Left lung (tissue), 14 donors: ENCODE measurements at places on chromosomes 7 and 10. TPM values are rescaled to one million over a fixed set of nuclear protein-coding genes. Genes with fewer than 3 reads are reported as not detected.
A peak's percentile ranks its signal among the peaks of the same experiment; 100 is the strongest.

DNA sequence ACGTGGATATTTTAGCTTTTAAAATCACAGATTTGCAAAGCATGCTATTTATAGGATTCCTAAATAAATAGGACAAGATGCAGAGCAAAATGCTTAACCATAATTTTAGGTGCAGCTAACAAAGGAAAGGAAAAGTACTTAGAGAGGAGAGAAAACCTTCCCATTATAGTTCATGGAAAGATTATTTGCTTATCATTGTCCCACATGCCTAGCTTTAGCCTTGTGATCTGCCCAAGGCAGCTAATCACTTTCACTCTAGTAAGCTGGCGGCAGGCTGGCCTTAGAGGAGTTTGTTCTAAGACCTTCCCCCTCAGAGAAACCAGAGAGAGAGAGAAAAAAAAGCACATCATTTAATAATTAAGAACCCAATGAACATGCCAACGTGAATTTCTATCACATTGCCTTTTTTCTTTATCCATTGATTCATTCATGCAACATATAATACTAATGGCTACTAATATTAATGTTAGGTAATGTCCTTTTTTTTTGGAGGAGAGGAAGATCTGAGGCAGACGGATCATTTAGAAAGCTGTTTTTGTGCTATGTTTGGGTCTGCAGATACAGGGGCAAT is 274.6 kb downstream of the ARL4A start:
- no peak for DNase-seq

DNA sequence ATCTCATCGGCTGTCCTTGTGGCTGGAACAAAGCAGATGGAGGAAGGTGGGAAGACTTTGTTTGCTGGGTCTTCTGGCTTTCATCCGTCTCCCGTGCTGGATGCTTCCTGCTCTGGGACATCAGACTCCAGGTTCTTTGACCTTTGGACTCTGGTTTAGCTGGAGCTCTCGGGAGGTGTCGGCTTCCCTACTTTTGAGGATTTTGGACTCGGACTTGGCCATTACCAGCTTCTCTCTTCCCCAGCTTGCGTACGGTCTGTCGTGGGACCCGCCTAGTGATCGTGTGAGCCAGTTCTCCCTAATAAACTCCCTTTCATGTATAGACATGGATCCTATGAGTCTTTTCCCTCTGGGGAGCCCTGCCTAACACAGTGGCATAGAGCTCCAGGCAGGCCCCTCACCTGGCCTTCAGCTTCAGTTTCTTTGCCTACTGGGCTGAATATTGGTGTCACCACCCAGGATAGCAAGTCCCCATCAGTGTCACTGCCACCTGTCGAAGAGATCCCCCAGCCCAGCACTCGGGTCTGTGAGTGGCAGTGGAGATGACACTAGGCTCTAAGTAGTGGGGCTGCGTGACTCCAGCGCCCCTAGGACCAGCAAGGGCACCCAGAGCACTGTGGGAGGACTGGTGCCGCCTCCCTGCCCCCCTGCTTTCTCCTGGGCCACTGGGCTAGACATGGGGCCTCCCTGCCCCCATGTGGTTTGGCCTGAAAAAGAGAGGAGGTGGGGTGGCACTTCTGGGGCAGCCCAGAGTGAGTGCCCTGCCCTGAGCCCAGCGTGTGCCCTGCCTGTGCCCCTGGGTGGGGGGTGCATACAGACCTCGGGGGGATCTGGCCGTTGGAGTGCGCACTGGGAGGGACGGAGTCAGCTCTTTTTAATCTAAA is 135.6 kb downstream of the LHPP start:
- peak; percentile 13 for DNase-seq

DNA sequence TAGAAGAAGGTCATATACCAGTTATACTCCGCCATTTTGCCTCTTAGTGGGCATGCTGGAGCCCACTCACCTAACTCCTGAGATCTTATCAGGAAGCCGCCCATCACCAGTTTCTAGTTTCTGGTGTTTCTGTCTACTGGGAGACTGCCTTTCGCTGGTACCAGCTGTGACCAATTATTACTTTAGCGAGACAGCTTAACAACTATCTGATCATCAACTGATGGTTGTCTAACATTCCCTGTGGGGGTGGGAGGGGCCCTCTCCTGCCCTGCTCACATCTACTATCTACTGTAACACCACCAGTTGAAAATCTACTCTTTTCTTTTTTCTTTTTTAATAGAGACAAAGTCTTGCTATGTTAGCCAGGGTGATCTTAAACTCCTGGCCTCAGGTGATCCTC is 46.2 kb upstream of the C10orf67 start:
- no peak for DNase-seq

DKK1 gene
- polyA plus RNA-seq = 2.7 TPM
